ENCODE measurements at places on chromosomes 13 and 19.

DNA sequence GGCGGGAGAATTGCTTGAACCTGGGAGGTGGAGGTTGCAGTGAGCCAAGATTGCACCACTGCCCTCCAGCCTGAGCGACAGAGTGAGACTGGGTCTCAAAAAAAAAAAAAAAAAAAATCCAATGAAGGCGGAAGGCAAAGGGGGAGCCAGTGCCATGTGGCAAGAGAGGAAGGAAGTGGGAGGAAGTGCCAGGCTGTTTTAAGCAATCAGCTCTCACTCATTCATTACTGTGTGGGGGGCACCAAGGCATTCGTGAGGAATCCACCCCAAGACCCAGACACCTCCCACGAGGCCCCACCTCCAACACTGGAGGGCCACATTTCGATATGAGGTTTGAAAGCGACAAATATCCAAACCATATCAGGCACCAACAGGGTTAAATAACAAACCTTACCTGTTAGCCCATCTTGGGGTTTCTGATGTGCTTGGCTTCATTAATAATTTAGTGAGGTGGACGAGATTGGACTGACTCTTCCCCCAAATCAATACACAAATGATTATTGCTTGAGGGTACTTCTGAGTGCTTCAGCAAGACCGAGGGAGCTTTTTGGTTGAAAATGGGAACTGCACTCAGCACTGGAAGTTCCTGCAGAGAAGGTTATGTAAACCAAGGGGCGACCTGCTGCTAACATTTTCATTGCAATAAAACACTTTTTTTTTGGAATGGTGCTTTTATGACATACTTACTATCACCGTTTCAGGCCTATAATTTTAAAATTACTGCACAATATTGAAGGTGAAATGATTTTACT lies 7.5 kb upstream of the LRP3 start:
- DNase-seq, result no peak

DNA sequence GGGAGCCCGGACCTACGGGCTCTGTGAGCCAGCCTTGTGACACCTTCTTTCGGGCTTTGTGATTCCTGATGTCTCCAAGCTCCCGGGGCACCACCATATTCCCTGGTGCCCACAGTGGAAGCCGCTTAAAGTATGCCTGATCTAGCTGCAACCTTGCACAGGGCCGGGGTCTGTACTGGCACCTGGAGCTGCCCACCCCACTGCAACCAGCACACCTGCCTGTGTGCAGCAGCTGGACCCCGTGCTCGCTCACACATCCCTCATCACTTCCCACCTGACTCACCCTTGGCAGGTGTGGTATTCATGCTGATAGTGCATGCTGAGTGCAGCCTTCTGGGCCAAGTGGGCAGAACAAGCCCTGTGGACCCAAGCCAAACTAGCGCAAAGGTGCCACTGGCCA lies 1981.1 kb upstream of the PCDH20 start:
- DNase-seq, result no peak

- DNase-seq, result no peak
These were observed 162.1 kb upstream of the MIR17HG start for GRCh38 chr13:91185294-91185863.

- no peak for DNase-seq
These were observed 233.4 kb downstream of the KCNRG start for GRCh38 chr13:50248516-50249143.

- no peak for DNase-seq
These were observed 493 bp upstream of the PDE4A start for GRCh38 chr19:10419646-10420443.

DNA sequence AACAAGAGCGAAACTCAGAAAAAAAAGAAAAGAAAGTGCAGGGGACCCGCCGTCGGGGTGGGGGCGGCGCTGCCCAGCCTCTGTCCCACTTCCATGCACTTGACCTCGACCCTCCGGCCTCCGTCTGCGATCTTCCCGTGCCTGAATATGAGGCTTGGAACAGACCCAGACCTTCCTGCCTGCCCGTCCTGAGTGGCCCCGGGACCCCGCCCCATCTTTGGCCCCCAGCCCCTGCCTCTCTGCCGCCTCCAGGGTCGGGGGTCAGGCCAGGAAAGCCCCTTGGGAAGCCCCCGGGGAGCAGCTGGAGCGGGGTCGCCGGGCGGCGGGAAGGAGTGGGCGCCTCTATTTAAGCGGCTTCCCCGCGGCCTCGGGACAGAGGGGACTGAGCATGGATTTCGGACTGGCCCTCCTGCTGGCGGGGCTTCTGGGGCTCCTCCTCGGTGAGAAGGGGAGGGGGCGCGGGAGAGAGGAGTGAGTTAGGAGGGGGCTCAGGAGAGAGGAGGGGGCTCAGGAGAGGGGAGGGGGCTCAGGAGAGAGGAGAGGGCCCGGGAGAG lies at the start of gene MADCAM1:
TSS of gene MADCAM1 (plus strand) at position 375 of the 554 bp plus-strand sequence. CDS start at position 389, 14 bp downstream.
- DNase-seq, result no peak

GRCh38 chr19:29564574-29565005 lies 38.8 kb downstream of the VSTM2B start:
- DNase-seq, result no peak

- no peak for DNase-seq
These were observed 8.5 kb upstream of the ZNF91 start for GRCh38 chr19:23403581-23404324.

DNA sequence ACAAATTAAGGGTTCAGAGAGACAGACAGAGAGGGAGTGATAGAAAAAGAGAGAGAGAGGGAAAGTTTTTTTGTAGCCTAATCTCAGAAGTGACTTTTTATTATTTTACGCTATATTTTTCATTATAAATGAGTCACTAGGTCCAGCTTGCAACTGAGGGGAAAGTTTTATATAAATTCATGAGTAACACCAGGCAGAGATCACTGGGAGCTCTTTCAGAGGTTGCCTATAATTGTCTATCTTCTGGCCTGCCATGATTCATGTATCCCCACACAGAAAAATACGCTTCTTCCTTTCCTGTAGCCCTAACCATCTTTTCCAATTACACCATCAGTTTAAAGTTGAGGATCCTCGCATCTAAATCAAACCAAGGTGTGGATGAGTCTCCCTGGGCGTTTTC lies 467.9 kb downstream of the SLITRK1 start:
- no peak for DNase-seq

DNA sequence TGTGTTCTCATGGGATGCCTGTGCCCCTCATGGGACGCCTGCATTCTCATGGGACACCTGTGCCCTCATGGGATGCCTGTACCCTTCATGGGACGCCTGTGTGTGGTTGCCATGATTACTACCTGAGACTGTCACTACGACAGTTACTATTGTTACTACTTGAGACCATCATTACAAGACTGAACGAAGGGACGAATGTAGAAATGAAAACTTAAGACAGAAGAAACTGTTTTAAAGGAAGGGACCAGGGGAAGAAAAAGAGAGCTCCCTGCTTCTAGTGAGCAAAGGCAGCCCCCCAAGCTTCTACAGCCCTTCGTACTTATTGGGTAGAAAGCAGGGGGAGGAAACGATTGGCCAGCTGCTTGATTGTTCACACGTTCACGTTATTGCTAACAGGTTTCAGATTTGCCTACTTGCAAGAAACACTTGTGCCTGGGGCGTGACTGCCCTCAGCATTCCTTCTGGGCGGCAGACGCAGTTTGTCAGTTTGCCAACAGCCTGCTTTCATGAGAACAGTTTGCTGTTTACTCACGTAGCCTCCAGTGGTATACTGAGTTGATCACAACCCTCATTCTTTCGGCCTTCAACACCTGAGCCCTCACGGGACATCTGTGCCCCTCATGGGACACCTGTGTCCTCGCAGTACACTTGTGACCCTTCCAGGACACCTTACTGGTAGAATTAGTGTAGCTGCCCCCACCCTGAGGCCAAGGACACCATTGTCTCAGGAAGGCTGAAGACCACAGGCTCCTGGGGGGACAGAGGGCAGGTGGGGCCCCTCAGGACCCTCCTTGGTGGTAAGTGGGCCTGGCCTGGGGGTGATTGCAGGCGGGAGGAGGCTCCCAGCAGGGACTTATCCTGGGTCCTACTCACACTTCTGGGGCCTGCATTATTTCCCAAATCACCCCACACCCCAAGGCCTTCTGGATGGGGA lies 2.5 kb upstream of the S1PR4 start:
- peak; percentile 26 for DNase-seq

GRCh38 chr19:18225702-18226468 lies at the start of gene PDE4C:
PDE4C (minus strand) TSS chr19:18226438; CDS start chr19:18226415, 23 bp downstream.
- no peak for DNase-seq

DNA sequence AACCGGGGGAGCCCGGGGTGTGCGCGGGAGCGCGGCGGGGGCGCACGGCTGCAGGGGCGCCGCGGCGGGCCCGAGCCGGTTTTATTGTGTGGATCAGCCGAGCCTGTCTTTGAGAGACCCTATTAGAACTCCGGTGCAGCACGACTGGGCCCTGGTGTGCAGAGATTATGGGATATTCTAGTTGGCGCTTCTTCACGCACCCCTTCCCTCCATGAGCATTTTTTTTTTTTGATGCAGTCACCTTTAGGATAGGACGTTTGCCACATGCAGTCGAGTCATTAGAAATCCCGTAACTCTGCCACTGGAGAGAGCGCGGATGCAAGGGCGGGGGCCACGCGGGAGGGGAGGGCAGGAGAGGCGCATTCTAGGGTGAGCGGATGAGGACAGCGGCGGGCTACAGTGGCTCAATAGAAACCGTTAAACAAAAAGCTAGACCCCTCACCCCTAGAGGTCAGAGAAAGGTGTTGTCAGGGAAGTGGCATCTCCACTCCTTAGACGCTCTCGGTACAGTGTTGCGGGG lies 3.7 kb downstream of the FGF9 start:
- no peak for DNase-seq

DNA sequence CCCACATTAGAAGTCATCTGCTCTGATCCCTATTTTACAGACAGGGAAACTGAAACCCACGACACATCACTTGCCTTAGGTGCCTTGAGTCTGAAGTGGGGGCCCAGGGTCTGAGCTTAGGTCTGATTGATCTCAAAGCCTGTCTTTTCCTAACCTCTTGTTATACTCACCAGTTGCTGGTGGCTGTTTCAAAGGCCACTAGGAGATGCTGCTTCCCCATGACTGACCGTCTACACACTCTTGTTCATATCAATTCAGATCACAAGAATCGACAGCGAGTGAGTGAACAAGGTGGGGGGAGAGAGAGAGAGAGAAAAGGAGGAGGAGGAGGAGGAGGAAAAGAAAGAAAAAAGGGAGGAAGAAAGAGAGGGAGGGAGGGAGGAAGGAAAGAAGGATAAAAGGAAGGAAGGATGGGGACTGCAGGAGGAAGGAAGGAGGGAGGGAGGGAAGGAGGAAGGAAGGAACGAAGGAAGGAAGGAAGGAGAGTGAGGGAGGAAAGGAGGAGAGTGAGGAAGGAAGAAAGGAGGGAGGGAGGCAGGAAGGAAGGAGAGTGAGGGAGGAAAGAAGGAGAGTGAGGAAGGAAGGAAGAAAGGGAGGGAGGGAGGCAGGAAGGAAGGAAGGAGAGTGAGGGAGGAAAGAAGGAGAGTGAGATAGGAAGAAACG lies 3.3 kb downstream of the OR10H1 start:
- DNase-seq, result peak; percentile 35

- no peak for DNase-seq
These were observed 34.6 kb downstream of the CEBPA start for GRCh38 chr19:33267706-33268105.

DNA sequence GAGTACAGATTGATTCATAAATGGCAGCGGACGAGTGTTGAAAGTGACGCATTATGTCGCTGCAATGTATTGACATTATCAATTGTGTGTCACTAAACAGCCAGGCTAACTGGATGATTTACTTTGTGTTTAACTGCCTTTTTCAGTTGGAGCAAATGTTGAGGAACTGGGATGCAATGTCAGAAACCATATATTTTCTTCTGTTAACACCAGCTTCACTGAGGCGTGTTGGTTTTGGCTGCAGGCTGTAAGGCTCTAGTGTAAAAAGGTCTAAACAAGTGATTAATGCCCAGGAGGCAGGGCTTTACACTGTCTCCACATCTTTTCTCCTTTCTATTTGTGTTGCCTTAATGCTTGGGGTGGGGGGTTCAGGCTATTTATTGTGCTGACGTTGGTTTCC lies 80.1 kb downstream of the GGACT start:
- DNase-seq, result no peak

GRCh38 chr13:75547917-75548316 lies 1.7 kb upstream of the UCHL3 start:
- DNase-seq, result no peak

DNA sequence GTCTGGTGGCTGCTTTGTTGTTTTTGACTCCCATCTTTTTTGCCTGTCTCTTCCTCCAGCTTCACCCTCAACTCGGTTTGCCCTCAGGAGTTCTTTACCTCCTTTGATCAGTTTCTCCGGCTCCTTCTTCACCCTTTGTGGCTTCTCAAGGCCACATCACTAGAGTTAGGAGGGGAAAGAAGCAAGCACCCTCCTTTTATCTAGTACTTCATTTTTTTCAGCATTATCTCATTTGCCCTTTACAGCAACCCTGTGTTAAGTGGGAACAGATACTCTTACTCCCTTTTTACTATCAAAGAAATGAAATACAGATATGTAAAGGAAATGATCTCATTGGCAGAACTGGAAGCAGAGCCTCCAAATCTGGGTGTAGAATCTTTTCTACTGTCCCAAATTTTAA lies 26.9 kb downstream of the RAP2A start:
- DNase-seq, result no peak

GRCh38 chr13:49740870-49741269 lies 49.6 kb upstream of the EBPL start:
- DNase-seq, result no peak

GRCh38 chr19:30799865-30800755 lies 427.9 kb downstream of the ZNF536 start:
- DNase-seq, result no peak

DNA sequence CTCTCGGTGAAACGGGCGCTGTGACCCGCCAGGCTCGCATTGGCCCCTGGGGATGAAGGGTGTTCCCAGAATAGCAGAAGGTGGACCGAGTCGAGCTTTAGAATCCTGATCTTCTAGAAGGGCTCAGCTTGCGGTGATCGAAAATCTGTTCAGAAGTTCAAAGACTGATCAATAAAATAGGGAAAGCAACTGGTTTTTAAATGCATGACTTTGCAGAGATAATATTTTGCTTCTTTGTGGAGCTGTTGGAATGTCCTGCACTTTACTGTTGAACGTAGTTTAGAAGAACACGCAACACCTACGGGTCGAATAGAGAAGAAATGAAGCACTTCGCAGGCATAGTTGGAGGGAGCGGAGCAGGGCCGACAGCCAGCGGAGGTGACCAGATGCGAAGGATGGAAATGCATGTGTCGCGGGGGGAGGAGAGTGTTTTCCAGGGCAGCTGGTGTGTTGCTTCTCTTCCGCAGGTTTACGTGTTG lies 766 bp downstream of the CEBPG start:
- no peak for DNase-seq

DNA sequence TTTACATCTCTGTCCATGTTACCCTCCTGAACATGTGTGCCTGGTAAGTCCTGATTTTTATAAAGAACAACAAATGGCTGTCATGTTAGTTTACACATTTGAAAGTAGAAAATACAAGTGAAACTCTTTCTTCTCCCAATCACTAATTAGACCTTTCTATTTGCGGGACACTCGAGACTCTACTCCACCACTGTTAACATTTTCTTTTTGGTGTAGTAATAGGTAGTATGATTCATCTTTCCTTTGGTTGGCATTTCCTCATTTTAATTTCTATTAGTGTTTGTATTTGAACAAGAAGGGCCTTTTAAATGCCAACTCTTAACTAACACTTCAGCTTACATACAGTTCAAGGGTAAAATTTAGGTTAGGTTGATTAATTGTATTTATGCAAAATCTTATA lies 371.1 kb downstream of the PCDH9 start:
- DNase-seq, result no peak

Data from effector CD4-positive, alpha-beta T cell (primary cell).